ENCODE measurements at places on chromosomes 7 and 10.

DNA sequence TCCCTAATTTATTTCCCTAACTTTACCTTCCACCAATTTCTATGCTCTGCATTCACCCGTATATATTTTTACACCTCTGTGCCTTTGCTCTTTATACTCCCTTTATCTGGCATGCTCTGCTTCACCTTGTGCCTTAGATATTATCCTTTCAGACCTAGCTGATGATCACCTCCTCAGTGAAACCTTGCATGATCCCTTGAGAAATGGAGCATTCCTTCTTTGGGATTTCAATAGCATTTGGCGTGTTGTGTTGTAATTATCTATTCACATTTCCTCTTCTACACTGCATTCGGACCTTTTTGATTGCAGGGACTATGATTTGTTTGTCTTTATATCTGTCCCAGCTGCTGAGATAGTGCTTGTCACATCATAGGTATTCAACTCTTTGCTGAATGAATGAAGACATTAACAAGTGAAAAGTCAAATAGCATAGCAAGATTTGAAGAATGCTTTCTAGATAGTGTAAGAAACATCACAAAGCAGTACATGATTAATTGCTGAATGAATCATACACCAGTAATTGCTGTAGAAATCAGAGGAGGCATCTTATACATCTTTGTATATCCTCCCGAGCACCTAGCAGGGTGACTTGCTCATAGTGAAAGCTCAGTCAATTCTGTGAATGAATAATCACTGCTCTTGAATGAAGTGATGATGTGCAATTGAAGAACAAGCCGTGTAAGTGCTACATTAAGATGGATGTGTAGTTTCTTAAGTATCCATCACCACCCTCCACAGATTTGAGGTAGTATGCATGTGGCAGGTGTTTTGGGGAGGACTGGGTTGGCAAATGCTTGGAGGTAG, 2.0 kb upstream of the TM9SF3 start:
- no peak for DNase-seq

GRCh38 chr10:127300868-127301321, 104.5 kb upstream of the INSYN2A start:
- DNase-seq, result no peak

GRCh38 chr7:7498856-7499255, 36.8 kb downstream of the COL28A1 start:
- DNase-seq, result no peak

GRCh38 chr7:30278376-30278775, 6.0 kb upstream of the ZNRF2 start:
- no peak for DNase-seq

DNA sequence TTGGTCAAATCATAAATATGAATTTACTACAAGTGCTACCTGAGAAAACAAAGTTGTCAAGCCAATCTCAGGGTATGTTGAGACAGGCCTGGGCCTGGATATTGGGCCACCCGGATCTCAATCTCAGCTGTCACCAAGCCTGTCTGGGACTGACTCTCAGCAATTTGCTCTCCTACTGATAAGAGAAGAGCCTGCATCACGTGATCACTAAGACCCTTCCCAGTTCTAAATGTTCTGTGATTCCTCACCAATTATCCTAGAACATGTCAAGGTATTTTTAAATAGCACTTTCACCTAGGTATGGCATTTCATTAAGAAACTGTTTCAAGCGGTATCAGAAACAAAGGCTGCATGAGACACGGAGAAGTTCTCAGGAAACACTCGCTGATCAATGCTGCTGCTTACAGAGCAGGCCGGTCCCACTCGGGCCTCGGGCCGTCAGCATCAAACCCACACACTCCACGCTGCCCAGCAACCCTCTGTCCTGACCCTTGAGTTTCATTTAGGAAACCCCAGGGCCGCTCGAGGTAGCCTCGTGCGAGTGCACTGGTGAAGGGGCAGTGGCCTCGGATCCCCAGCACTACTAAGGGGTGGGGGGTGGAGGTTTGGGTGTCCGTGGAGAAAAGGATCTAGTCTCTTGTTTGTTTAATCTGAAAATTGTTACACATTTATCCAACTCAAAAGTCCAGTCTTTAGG, 4.1 kb downstream of the KLF6 start:
- no peak for DNase-seq

- DNase-seq, result no peak
These were observed 15.5 kb downstream of the TUBGCP2 start for GRCh38 chr10:133292919-133293809.

DNA sequence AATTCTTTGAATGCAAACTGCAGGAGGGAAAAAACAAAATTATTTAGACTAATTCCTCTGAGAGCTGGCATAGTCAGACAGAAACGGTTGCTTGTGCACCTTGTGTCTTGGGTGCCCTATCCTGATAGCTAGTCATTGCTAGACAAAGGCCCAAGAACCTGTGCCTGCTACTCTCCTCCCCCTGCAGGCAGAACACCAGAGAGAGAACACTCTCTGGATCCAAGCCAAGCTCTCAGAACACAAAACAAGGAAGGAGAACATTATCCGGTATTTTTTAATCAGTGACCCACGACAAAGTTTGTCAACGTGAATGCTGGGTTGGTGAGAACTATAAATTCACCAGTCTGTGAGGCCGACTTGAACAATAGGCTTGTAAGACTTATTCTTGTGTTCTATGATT, 18.8 kb upstream of the PPP1R9A start:
- no peak for DNase-seq

DNA sequence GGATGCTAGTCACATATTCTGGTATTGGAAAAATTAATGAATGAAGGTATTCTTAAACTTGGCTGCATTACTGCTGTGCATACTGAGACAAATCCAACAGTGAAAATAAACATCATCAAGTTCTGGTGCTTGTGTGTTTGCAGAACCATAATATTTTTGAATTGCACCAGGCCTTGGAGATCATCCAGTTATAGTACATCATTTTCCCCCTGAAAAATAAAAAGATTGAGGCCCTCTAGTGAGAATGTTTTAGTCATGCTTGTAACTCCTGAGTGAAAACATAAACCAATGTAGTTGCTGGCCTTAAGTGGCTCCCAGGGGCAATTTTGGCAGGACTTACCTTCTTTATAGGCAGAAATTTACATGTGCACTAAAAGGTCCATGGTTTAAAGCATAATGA, 218.8 kb upstream of the TMEM229A start:
- no peak for DNase-seq

GRCh38 chr10:24690961-24691512, 32.6 kb downstream of the ARHGAP21 start:
- DNase-seq, result no peak

DNA sequence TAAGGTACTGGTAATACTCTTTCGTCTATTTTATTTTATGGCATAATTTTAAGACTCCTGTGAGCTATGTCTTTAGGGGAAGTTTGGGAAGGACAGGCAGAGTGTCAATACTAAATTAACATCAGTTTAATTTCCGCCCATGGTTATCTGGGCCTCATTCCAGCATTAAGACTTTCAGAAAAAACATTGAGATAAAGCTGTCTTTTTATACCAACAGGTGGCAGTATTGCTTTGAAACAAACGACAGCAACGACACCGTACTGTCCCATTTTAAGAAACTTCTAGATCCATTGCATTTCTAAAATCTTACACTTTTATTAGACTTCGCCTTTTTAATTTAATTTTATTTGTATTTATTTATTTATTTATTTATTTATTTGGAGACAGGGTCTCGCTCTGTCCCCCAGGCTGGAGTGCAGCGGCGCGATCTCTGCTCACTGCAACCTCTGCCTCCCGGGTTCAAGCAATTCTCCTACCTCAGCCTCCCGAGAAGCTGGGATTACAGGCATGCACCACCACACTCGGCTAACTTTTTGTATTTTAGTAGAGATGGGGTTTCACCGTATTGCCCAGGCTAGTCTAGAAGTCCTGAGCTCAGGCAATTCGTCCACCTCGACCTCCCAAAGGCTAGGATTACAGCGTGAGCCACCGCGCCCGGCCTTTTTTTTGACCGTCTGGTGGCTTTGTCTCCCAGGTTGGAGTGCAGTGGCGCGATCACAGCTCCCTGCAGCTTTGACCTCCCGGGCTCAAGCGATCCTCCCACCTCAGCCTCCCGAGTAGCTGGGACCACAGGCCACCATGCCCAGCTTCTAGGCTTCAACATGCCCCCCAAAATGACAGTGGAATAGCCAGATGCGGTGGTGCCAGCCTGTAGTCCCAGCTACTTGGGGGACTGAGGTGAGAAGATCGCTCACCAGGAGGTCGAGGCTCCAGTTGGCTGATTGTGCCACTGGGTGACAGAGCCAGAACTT, 78.7 kb upstream of the C1GALT1 start:
- DNase-seq, result no peak

- DNase-seq, result no peak
These were observed 47.7 kb upstream of the RNF148 start for GRCh38 chr7:122750389-122750788.

DNA sequence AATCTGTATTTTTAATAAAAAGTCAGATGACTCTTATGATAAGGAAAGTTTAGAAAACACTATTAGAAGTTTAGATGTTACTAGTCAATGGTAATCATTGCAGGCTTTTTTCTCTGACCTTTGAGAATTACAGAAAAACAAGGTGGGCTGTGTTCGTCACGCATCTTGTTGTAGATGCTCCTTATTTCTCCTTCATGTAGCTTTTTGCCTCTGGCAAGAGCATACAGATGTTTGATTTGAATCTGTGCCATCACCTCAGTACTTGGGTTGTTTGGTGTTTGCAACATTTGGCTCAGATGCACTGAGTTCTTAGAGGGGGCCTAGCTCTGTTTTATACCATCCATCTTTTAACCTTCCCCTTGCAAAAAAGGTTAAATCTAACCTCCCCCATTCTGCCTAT, 11.5 kb downstream of the TAS2R16 start:
- DNase-seq, result no peak

GRCh38 chr10:83934062-83934461, 205.2 kb upstream of the GHITM start:
- DNase-seq, result no peak

GRCh38 chr10:114492351-114493037, 88.2 kb upstream of the AFAP1L2 start:
- DNase-seq, result no peak

GRCh38 chr10:61332581-61332980, 120.6 kb downstream of the TMEM26 start:
- DNase-seq, result no peak

GRCh38 chr10:102770108-102770482, 26.3 kb downstream of the WBP1L start:
- DNase-seq, result no peak

DNA sequence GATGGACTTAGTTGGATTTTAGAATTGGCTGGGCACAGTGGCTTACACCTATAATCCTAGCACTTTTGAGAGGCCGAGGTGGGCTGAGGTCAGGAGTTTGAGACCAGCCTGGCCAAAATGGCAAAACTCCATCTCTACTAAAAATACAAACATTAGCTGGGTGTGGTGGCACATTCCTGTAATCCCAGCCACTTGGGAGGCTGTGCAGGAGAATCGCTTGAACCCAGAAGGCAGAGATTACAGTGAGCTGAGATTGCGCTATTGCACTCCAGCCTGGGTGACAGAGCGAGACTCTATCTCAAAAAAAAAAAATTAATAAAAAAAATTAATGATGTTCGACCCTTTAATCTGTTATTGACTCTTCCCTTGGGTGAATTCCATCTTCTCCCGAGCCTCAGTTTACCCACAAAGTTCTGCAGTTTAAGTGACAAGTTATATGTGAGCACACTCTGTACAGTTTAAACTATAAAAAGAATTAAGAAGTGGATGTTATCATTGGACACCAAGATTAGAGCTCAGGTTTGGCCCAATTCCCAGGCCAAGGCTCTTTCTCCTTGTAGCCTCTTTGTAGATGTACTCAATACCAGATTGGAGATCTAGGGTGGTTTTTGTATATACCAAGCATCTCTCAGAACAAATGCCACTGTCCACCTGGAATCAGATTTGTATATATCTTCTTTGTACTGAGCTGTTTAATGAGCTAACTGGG, 15.0 kb downstream of the KAT6B start:
- no peak for DNase-seq

GRCh38 chr10:27743877-27744801, 1.5 kb downstream of the MKX start:
- DNase-seq, result peak; percentile 9

- DNase-seq, result no peak
These were observed 89.0 kb downstream of the CUL1 start for GRCh38 chr7:148787571-148788295.

- DNase-seq, result no peak
These were observed 97.6 kb downstream of the SUGCT start for GRCh38 chr7:40232242-40232893.

DNA sequence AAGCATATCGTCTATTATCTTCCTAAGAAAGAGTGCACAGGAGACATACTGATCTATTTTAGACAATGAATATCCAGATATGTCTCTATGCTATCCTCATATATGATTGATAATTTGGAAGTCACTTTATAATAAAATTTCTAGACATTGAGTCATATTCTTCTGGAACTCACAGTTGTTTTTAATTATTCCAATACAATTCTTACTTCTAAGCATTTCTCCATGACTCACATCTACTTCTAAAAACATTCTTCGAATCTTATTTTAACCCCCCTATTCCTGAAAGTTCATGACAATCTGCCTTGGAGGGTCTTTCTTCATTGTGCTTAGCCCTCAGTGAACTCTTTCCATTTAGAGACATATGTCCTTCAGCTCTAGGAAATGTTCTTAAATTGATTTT, 368.1 kb downstream of the MDFIC start:
- no peak for DNase-seq

DNA sequence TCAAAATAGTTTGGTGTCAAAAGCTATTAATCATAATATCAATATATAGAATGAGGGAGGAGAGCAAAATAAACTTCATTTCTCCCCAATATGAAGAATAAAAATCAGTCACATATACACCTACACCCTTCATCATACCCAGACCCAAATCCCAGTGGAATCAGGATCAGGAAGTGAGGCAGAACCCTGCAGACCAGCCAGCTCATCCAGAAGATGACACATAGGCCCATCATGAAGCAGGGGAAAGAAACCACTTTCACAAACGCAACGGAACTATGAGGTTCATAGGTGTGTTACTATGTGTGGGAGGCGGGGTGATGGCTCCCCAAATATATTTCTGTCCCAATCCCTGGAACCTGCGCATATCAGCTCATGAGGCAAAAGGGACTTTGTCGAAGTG, 89.0 kb downstream of the RSU1 start:
- DNase-seq, result no peak

DNA sequence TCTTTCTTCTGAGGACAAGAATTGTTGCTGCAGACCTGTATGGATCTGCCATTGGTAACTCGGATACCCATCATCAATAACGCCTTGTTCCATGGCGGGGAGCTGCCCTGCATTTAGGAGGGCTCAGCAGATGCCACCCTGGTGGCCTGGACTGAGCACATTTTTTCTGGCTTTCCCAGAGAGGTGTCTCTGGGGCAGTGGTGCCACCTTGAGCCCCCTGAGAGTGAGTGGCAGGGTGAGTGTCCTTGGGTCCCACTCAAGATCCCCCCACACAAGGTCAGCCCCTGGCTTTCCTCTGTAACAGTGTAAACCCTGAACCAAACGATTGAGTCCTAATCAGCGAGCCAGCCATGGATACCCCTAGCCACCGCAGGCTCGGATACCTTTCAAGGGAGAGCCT, 258.6 kb downstream of the GLRX3 start:
- no peak for DNase-seq

- no peak for DNase-seq
These were observed 16.1 kb upstream of the PTTG1IP2 start for GRCh38 chr7:90453259-90453891.
